Occipital lobe (tissue), 3 donors: ENCODE measurements at places on chromosomes 3 and 15.

GRCh38 chr3:29283231-29284119, 2.6 kb downstream of the RBMS3 start:
- no peak for DNase-seq

DNA sequence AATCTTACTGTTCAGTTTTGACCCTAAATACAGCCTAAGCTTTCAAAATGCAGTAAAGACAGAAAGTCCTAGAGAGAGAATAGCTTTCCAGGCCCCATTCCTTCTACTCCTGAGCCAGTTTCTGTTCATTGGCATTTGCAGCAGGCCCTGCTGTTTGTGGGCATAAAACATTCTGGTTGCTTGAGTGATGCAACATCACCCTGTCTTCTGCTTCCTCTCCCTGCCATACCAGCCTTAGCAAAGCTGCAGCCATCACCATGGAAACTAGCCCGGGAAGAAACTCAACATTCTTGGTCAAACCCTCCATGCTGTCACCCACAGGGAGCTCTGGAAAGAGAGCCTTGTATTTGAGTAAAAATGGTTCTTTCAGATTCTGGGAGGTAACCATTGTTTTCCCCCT, 325.7 kb downstream of the MAGI1 start:
- peak; percentile 55 for DNase-seq

- DNase-seq: no peak
Measured at GRCh38 chr15:88651136-88651732, 12.4 kb downstream of the ISG20 start.

GRCh38 chr3:139671107-139671506, 6.7 kb downstream of the NMNAT3 start:
- DNase-seq: no peak

- DNase-seq: no peak
Measured at GRCh38 chr15:75063889-75064288, 40.5 kb downstream of the PPCDC start.

GRCh38 chr15:50880651-50881114, 27.8 kb upstream of the AP4E1 start:
- DNase-seq: peak; percentile 4

- no peak for DNase-seq
Measured at GRCh38 chr15:38688761-38689160, 124.1 kb upstream of the RASGRP1 start.

DNA sequence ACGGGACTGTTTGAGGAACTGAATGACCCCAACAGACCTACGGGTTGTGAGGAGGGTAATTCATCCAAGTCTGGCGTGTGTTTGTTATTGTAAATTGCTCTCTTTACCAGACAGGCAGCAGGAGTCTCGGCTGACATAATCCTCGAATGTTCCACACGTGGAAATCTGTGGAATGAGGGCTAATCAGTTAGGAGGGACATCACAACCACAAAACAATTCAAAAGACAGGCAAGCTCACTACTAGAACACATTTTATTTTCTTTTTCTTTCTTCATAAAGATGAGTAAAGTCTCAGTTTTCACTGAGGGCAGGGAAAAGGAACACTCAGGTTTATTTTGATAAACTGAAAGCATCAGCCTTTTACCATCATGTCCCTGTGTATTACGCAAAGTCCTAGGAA, 53.8 kb downstream of the GRK7 start:
- DNase-seq: no peak

GRCh38 chr3:53171827-53172505, 11.0 kb downstream of the PRKCD start:
- DNase-seq: no peak

DNA sequence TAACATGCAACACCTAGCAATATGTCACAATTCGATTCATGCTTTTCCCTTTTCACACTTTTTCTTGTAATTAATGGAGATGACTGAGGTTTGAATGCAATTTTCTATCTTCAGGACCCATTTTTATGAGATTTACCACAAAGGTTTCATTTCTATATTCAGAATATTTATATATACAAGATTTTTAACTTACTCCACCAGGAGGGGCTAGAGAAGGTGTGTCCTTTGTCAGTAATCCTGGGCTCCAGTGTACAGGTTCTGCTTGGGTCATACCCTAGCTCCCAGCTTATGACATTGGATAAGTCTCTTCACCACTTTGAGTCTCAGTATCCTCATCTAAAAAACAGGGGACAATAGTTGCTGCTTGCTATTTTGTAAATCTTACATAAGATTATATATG, 95.7 kb upstream of the SLC24A5 start:
- no peak for DNase-seq

DNA sequence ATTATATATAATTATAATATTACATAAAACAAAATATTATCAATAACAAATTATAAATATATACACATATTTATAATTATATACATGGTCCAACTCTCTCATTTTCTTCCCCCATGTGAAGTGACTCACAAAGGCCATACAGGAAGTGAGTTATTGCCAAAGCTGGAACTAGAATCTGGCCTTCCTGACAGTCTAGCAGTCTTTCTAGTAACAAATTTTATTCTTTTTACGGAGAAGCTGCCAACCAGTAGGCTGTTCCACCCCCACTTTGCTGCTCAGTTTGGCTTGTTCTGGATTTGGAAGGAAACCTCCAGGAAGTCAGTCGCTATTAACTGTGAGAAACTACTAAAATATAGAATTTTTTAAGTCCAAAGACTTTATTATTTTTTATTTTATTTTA, 79.6 kb downstream of the DHX36 start:
- no peak for DNase-seq

- DNase-seq: no peak
Measured at GRCh38 chr15:29590701-29591100, 231.6 kb downstream of the TJP1 start.

DNA sequence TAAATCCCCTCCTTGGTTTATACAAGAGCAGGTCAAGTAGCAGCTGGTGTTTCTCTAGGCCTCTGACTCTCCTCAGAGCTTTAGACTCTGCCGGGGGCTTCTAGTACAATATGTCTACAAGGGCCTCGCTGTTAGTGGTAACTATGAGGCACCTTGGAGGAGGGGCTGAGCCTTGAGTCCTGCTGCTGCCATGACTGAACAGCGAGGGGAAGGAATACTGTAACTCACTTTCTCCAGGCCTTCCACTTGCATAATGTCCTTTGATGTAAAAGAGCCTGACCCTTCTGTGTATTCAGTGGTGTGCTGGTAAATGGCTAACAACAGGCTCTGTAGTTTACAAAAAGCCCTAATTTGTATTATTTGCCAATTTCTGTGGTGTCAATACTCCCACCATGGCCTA, 27.8 kb downstream of the DRD3 start:
- no peak for DNase-seq

DNA sequence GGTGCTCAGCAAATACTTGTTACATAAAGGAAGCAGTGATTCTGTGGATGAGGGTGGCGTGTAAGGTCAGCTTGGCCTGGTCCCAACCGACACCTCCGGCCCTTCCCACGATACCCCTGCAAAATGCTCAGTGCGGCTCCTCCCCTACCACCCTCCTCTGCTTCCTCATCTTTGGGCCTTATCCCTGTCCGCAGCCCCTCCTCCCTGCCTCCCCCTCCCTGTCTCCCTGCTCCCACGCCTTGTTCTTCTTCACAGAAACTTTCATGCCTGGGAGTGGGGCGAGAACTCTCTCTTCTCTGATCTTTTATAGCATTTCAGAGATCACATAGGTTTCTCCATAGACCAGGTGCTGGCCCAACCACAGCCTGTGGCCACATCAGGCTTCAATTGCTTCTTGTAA, 75.0 kb upstream of the ATP2B2 start:
- no peak for DNase-seq

- DNase-seq: no peak
Measured at GRCh38 chr3:135944831-135945230, 20.7 kb upstream of the PPP2R3A start.

DNA sequence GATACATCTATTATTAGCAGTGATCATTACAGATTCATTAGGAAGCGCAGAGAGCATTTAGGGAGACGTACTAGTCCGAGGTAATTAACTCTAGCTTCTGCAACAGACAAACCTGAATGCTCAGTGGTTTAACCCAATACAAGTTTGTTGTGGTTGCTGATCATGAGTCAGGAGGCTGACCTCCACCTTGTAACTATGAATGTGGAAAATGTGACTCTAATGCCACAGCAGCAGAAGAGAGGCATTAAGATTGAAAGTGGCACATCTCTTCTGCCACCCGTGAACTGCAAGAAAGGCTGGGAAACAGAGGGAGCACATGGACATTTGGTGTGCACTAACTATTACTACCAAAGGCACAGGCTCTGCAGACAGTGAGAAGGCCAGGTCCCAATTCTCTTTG, 71.2 kb upstream of the C3orf80 start:
- DNase-seq: no peak

- DNase-seq: no peak
Measured at GRCh38 chr3:112651516-112651915, 10.6 kb upstream of the CCDC80 start.

- no peak for DNase-seq
Measured at GRCh38 chr3:40771112-40771511, 246.4 kb downstream of the ZNF621 start.

DNA sequence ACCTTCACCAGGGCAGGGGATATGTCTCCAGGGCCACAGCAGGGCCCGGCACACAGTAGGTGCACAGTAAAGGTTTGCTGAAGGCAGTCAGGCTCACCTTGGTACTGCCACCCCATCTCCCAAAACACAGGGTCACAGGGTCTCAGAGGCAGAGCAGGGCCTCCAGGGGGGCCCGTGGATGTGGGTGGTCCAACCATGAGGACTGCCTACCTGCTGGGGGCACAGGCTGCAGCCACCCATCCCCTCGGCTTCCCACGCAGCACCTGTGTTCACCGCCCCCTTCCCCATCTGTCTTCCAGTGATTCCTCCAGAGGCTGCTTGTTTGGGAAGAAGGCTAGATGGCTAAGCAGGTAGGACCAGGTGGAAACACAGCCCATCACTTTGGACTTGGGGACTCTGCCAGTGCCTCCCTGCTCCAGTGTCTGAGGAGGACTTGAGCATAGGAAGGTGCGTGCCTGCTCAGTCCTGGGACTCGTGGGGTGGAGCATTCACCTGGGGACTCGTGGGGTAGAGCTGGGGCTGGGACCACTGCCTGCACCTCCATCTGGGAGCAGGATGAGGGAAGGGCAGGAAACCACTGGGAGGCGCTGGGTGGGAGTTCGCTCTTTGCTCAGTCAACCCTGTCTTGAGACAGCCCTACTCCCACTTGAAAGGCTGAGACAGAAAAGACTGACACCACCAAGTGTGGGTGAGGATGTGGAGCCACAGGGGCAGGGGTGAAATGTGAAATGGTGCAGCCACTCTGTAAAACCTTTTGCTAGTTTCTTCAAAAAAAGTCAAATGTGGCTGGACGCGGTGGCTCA, 18.8 kb upstream of the PLXND1 start:
- no peak for DNase-seq

DNA sequence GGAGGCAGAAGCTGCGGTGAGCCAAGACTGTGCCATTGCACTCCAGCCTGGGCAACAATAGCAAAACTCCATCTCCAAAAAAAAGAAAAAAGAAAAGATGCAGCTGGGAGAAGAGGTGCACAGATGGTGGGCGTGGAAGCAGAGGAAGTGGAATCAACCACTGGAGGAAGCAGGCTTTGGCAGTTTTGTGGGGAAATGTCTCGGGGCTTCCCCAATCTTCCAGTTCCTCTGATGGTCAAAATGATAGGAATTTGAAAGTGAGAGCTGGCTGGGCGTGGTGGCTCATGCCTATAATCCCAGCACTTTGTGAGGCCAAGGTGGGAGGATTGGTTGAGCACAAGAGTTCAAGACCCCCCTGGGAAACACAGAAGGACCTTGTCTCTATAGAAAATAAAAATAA, 48.1 kb upstream of the SMAD3 start:
- DNase-seq: no peak
